ENCODE measurements at places on chromosomes 3 and 15.

DNA sequence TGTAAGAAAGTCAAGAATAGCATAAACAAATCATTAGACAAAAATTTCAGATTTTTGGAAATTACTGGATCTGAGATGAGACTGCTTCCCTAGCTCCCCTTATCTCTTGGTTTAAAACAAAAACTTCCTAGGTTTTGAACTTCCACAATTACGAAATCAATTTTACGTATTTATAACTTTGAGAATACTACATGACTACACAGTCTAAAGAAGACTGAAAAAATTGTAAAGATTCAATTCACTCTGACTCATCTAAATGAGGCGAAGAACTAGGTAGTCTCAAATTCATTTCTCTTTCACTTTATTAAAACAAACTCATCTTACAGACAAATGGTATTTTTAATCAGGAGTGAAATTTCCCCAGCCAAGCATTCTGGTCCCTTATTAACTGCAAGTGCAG lies 10.3 kb downstream of the CCDC54 start:
- DNase-seq, result no peak

- DNase-seq, result no peak
Observed at GRCh38 chr15:28920781-28921331, 35.1 kb downstream of the APBA2 start.

DNA sequence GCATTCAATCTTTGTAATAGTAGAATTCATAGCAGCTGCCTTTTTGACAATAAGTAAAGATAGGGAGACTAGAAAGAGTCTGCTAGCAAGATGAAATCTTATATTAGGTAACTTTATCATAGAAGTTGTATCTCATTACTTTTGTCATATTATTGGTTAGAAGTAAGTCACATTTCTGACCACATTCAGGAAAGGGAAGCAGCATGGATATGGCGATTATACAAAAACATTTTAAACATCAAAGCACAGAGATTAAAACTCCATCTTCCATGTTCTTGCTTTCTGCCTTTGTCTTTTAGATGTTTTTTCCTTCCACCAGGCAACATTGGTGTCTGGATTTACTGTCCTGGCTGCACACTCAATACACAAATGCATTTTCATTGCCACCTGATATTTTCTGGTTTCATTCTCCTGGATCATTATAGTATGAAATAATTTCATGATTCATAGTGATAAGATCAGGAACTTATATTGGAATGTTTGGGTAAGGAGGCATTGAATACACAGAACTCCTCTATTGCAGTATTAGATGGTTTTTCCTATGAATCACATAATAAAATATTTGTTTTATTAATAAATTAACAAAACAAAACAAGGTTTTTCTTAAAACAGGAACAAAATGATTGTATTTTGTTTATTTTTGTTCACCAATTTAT lies 1460.3 kb upstream of the CADM2 start:
- peak; percentile 30 for DNase-seq

DNA sequence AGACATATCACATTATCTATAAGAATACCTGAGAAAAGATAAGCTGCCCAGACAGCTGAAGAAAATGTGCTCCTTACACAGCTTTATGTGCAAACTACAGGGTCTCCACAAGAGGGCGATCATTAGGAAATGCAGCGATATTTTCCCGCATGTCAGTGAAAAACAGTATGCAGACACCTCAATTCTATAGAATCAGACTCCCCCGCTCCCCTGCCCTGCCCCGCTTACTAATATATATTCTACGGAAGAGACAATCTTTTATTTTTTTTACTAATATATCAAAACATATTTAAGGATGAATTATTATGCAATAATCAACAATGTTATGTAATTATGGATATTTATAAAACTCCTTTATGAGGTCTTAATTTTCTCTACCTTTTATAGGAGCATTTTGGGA lies 681.3 kb downstream of the ROBO1 start:
- DNase-seq, result peak; percentile 73
